ENCODE measurements at places on chromosomes 13 and 19.
A peak's percentile ranks its signal among the peaks of the same experiment; 100 is the strongest.

- DNase-seq, result no peak
These were observed 1456.1 kb upstream of the MIR17HG start for GRCh38 chr13:89891416-89891815.

GRCh38 chr13:97431171-97431764, 2.7 kb upstream of the RAP2A start:
- no peak for DNase-seq

DNA sequence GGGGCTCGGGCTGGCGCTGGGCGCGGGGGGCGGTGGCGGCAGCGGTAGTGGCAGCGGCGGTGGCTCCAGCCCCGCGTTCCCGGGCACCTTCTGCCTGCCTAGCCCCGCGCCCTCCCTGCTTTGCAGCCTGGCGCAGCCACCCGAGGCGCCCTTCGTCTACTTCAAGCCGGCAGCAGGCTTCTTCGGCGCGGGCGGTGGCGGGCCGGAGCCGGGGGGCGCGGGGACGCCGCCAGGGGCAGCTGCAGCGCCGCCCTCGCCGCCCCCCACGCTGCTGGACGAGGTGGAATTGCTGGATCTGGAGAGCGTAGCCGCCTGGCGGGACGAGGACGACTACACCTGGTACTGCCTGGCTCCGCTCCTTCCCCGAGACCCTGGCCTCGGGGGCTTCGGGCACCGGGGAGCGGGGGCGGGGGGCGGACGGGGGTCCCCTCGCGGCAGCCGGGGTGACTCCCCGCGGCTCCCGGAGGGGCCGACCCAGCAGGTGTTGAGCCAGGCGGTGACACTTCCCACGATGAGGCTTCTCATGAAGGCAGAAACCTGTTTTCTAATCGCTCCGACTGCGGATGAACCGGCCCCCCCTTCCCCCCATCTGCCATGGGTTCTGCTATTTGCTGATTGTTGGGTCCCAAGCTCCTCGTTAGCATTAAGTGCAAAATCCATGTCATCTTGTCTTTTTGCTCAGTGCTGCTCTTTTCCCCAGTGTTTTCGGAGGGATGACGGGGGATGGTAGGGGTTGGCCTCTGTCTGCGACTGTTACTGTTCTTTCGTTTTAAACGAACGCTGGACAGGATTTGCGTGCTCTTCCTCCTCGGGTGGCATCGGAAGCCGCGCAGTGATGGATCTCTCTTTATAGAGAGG, 943 bp downstream of the SLAIN1 start:
- peak; percentile 12 for DNase-seq

DNA sequence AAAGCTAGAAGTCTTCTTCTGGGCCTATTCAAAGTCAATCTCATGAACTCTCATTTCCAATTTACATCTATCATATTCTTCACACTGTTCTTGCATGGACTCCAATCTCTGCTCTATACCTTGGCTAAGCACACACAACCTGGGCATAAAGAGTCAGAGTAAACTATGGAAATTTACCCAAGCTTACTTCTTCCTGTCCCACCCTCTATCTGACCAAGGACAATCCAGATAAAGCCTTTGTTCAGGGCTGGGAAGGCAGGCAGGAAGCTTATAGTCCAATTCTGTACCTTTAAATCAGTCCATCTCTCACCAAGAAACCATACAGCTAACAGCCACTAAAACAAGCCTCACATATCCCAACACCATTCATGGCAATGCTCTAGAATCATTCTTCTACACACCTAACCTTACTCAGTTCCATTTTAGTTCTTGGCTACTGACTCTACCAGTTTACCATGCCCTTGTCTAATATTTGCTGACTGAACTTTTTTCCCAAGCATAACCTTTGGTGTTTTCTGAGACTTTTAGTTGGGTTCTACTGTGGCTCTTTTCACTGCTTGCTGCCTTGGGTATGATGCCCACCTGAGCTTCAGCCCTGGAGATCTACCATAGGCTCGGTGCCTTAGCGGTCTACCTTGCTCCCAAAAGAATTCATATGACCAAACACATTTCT, 38.9 kb downstream of the N4BP2L2 start:
- DNase-seq, result no peak

DNA sequence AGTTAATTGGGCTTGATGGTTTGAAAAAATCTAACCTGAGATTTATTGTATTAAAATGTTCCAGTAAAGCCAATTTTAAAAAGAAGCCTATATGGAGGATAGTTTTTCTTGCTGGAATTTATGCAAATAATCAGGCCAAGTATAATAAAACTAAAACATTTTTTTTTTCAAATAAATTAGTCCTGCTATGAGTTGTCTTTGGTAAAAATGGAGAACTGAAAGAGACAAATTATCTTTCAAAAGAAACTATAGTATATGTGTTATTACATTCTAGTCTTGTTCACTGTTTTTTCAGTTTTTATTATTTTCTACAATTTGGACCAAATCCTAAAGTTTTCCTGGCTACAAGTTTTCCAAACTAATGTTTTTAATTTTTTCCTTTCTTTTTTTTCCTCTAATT, 468.9 kb downstream of the UQCRFS1 start:
- no peak for DNase-seq

DNA sequence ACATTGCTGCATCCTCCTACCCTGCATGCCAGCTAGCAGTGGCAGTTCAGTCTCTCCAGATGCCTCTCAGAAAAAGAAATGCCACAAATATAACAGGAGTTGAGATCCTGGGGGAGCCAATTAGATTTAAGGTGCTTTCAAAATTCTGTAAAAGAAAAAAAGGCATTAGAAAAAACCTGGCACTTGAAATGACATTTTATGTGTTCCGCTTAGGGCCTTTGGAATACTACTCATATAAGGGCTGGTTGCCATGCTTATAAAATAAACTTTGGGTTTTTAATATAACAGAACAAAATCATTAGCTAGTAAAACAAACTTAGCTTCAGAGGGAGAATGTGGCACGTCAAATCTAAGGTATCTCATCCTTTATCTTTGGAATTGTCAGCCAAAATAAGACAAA, 104.1 kb downstream of the ENOX1 start:
- no peak for DNase-seq

GRCh38 chr19:54426291-54426931, 11.1 kb downstream of the TTYH1 start:
- DNase-seq, result no peak

DNA sequence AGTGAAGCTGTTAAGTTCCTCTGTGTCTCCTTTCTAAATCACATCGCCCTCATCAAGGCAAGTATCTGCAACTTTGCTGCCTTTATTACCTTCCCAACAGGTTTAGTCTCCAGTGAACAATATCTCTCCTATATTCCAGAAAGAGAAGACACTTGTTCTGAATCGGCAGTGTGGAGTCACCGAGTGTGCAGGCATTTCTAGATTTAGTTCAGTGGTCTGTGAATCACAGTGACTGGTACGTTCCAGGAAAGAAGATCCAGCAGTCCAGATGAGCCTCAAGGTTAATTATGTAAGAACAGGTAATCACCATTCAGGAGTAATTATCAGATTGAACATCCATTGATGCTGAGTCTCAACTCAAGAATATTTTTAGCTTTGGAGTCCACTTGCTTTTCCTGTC, 497.0 kb downstream of the FOXO1 start:
- no peak for DNase-seq

DNA sequence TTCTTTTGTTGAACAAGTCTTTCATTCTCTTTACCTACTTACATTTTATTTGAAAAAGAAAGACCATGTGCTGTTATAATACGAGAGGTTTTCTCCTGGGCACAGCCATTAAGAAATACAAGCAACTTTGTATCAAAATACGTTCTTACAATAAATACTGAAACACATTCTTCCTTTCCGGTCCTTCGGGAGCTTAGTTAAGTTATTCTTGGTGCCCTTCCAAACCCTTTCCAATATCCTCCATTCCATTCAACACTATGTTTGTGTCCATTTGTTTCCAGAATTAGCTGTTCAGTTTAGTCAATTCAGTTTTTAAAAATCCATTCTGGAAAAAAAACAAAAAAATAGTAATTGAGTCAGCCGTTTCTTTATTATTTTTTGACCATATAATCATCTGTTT, 746.8 kb upstream of the SLC10A2 start:
- DNase-seq, result no peak

DNA sequence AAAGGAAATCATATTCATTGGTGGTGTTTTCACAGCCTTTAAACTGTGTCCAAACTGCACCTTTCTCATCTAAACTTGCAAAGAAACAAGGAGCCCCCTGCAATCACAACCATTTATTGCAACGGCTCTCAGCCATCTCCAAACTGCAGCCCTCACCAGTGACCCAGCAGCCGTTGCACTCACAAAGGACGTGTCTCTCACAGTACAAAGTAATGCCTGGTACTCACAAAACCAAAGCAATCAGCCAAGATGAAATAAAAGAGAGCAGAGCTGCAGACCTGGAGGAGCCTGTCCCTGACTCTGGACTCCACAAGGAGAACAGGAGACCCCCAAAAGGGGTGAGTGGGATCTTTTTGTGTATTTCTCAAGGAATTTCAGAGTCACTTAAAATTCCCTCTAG, 20.2 kb upstream of the CEACAM21 start:
- no peak for DNase-seq

GRCh38 chr13:33717775-33718174, 100.2 kb upstream of the RFC3 start:
- no peak for DNase-seq

DNA sequence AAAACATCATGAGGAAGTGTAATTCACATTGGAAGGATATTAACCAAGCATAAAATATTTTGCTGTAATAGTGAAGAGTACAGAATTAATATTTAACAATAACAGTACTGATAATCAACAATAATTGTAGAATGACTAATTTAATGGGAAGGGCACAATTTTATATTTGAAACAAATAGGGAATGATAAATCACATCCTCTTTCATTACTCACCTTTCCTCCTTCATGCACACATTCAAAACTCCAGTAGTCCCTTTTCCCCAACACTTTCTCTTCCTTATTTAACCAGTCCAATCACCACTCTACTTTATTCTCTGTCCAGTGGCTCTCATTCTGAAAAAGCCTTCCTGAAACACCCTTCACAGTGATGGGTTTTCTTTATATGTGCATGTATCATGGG, 110.8 kb upstream of the POSTN start:
- DNase-seq, result no peak

GRCh38 chr19:28489126-28489660, 723.8 kb downstream of the UQCRFS1 start:
- DNase-seq, result no peak

DNA sequence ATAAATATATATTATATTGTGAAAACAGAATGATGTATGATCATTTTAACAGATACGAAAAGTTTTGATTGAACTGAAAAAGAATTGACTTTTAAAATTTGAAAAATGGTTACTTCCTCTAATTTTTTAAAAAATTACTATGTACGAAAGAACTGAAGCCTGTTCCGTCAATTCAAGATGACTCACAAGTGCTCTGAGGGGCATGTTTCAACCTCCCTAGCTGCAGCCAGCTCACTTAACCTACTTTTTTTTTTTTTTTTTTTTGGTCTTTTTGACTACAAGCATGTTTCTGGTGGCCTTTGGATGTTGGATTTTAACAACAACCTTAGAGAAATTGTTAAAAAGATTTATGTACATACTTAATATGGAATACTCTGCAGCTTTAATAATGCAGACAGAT, 1139.3 kb downstream of the DIAPH3 start:
- no peak for DNase-seq

DNA sequence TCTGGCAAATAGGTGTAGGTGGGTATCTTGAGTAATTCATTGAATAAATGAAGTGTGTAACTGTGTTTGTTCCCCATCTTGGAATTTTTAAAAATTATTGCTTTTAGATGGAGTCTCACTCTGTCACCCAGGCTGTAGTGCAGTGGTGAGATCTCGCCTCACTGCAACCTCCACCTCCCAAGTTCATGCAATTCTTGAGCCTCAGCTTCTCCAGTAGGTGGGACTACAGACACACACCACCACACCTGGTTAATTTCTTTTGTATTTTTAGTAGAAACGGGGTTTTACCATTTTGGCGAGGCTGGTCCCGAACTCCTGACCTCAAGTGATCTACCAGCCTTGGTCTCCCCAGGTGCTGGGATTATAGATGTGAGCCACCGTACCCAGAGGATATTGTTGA, 7.9 kb upstream of the CYP2A6 start:
- DNase-seq, result no peak

DNA sequence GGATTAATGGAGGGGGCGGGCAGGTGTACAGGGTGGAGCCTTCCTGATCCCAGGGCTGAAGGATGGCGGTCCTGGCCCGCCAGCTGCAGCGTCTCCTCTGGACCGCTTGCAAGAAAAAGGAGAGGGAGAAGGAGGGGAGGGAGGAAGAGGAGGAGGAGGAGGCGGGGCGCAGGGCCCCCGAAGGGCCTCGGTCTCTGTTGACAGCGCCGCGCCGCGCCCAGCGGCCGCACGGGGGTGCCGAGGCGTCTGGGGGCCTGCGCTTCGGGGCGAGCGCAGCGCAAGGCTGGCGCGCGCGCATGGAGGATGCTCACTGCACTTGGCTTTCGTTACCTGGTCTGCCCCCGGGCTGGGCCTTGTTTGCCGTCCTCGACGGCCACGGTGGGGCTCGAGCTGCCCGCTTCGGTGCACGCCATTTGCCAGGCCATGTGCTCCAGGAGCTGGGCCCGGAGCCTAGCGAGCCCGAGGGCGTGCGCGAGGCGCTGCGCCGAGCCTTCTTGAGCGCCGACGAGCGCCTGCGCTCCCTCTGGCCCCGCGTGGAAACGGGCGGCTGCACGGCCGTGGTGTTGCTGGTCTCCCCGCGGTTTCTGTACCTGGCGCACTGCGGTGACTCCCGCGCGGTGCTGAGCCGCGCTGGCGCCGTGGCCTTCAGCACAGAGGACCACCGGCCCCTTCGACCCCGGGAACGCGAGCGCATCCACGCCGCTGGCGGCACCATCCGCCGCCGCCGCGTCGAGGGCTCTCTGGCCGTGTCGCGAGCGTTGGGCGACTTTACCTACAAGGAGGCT, at the start of gene PPM1N:
Gene PPM1N (plus strand): TSS at position 33 of the 785 bp plus-strand sequence. CDS start 30 bp downstream, at position 63.
- no peak for DNase-seq

- DNase-seq, result no peak
These were observed 23.1 kb downstream of the TBC1D4 start for GRCh38 chr13:75458696-75459422.

- no peak for DNase-seq
These were observed 169.7 kb downstream of the KLF5 start for GRCh38 chr13:73228546-73228945.

DNA sequence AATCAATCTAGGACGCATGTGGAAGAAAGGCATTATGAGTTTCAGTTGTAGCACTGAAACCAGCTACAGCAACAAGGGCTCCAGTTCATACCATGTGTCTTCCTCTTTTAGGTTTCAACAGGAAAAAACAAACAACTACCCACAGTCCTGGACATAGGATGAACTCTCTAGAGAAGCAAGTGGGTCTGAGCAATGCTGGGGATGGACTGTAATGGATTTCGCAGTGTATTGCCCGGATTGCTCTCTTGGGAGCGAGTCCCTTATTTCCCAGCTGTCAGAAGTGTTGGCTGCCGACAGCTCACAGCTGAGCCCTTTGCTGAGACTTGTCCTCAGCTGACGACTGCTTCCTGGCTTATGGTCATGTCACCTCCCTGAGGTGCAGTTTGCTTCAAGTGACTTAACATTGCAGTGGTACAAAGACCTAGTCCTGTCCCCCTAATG, 12.1 kb upstream of the MYCBP2 start:
- no peak for DNase-seq

- no peak for DNase-seq
These were observed 179.1 kb downstream of the RBM26 start for GRCh38 chr13:79226938-79227337.

GRCh38 chr19:1400281-1401137, 833 bp downstream of the GAMT start:
- DNase-seq, result no peak

All from stimulated activated CD8-positive, alpha-beta memory T cell treated with anti-CD3 and anti-CD28 coated beads, Interleukin-7, amount 100 ng/mL, for 1 hour (primary cell).